Kidney epithelial cell (primary cell): ENCODE measurements at places on chromosomes 6 and 20. TPM values are rescaled to one million over a fixed set of nuclear protein-coding genes. Genes with fewer than 3 reads are reported as not detected.
A peak's percentile ranks its signal among the peaks of the same experiment; 100 is the strongest.

- DNase-seq, result no peak
Measured at GRCh38 chr6:118216751-118217150, 309.7 kb downstream of the SLC35F1 start.

DNA sequence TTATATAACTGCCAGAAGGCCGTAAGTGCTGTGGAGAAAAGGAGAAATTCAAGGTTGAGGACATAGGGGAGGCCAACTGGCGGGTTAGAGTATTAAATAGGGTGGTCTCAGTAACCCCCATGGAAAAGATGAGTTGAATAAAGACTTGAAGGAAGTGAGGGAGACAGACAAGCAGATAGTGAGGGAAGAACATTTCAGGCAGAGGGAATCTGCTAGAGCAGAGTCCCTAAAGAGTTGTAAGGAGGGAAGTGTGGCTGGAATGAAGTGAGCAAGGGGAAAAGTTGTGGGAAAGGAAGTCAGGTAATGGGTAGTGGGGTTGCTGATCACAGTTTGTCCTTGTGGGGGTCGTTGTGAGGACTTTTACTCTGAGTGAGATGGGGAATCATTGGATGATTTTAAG lies 1.4 kb downstream of the KIFC1 start:
- DNase-seq, result no peak

- peak; percentile 39 for DNase-seq
Measured at GRCh38 chr6:30154709-30155519, 6.1 kb downstream of the TRIM10 start.

DNA sequence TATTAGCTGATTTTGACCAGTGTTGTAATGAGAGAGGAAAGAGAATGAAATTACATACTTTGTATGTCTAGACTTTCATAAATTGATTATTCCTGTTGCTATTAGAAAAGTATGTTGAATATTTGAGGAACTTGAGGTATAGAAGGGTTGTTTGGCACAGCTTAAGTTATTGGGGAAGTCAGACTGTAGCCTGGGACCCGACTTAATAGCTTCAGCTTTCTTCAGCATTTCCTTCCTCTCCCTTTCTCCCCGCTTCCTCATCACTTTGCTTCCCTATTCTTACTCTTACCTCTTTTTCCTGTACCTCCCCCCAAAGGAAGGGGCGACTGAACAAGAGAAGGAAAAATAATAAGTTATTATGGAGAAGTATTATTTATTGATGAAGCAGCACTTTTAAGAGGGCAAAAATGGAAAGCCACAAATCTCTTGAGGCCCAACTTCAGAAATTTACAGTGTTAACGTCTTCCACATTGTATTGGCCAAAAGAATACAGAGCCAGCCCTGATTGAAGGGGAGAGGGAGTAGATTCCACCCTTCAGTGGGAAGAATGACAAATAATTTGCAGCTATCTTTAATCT lies 7.4 kb downstream of the SENP6 start:
- no peak for DNase-seq

DNA sequence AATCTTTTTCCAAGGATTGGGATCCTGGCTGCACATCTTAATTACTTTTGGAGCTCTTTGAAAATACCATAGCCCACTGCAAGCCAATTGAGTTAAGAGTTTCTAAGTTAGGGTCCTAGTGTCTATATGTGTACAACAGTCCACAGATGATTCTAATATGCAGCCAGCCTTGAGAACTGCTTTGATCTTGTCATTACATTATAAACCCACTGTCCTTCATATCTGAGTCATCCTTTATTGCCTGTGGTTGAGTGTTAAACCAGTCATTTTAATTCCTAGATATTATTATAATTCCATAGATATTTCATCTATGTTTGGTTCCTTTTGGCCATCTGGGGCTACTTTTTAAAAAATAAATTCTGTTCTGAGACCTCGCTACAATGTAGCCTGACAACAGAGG lies 24.1 kb downstream of the MCM8 start:
- DNase-seq, result no peak

DNA sequence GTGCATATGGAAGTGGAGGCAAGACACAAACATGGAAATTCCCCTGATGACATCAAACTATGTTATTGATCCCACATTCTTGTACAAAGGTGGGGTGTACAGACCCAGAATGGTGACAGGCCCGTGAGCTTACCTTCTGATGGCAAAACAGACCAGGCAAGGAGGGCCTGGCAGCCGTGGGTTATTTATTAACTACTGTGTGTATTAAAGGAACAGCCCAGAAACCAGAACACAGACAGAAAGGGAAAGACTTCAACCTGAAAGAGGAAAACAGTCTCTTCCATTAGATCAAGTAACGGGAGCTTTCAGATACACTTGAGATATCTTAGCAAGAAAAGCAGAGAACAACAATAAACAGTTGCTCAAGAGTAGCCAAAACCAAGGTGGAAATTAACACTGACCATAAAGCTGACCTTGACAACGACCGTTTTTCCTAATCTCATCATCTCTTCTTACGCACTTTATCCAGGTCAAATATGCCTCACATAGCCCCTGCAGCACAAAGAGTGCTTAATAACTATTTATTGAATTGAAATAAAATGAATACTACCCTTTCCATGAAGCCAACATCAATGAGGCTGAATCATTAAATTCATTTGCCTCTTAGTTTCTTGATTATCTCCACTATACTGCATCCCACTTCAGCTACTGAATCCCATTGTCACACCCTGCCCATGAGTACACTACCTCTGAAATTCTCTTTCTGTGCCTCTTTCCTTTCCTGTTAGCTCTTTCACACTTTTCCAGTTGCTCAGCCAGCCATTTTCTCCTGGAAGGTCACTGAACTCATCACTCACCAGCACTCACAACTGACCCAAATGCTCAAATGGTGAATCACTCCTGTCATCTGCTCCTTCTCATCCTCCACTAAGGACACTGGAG lies 67.4 kb downstream of the MOXD1 start:
- DNase-seq, result peak; percentile 80

DNA sequence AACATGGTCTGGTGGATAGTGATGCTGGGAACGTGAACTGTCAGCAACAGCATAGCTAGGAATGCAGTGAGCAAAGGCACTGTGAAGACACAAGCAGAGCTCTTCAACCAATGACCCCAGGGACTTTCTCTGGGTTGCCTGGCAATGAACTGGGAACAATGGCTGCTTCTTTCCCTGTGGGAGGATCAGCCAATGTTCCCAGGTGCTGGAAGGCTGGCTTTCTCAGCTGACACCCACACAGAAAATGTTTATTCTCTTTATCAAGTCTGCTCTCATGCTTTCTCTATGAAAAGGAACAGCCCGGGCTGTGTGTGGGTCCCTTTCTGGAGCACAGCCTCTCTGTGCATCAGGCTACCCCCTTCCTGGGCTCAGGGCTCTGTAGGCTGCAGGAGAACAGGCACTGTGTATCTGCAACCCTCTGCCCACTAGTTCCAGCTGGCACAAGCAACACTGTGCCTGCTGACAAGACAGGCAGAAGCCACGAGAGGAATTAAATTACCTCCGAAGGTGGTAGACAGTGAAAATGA lies 54.2 kb downstream of the HFE start:
- DNase-seq, result no peak

- no peak for DNase-seq
Measured at GRCh38 chr6:38284802-38285394, 354.8 kb downstream of the BTBD9 start.

GRCh38 chr6:107545763-107546162 lies 55.8 kb downstream of the SOBP start:
- no peak for DNase-seq

DNA sequence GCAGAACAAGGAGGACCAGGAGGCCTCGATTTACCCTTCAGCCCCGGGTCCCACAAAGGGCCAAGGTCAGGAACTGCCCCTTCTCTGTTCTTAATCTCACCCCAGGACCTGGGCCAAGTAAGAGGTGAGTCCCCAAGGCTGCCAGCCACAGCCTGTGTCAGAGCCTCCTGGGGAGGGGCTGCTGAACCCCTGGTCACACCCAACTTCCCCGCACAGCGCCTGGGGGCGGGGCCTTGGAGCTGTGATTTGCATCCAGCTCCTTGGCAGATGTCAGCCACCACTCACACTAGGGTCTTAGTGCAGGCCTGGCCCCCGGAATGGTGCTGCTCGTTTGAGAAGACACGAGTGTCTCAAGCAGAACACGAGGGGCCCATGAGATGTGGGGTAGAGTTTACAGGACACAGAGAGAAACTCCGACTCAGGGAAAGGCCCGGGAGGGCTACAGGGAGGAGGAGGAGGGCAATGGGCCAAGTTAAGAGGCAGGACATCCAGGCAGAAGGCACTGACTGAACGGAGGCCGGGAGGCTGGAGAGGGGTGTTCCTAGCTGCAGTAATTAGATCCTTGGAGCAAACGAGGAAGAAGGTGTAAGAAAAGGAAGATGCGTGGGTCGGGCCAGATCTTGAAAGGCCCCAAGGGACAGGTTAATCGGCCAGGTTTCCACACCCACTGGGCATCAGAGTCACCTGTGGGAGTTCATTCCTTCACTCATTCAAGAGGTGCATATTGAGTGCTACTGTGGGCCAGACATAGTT lies 26.9 kb downstream of the ZBP1 start:
- no peak for DNase-seq

DNA sequence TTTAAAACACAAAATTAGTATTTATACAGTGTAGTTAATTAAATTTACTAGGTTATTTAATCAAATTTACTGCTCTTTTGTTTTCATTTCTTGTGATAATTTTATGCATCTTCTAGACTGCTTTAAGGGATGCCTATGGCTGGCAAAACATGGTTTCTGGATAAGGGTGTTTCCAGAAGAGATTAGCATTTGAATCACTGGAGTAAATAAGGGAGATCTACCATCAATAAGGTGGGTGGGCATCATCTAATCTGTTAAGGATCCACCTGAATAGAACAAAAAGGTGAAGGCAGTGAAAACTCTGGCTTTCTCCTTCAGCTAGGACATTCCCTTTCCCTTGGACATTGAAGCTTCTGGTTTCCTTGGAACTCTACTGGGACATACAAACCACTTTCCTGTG lies 146.2 kb upstream of the LAMA2 start:
- DNase-seq, result no peak

GRCh38 chr20:4937407-4938319 lies 63.6 kb downstream of the SLC23A2 start:
- no peak for DNase-seq

DNA sequence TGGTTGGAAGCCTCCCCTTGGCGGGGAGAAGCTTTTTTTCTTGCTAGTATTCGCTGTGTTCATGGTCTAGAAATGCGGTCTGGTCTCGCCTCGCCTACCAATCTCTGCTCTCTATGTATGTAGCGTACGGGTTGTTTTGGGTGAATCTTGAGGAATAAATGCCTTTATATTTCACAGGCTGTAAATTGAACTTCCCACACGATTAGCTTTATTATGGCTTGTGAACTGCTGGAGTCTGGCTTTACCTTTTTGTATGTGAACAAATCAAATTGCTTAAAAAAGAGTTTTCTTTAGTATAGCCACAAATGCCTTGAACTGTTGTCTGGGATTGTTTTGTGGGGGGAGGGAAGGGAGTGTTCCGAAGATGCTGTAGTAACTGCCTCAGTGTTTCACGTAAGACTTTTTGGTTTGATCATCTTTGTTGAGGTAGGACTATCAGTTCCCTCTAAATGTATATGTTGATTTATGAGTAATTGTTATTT lies 2.2 kb downstream of the INSM1 start:
- DNase-seq, result no peak

DNA sequence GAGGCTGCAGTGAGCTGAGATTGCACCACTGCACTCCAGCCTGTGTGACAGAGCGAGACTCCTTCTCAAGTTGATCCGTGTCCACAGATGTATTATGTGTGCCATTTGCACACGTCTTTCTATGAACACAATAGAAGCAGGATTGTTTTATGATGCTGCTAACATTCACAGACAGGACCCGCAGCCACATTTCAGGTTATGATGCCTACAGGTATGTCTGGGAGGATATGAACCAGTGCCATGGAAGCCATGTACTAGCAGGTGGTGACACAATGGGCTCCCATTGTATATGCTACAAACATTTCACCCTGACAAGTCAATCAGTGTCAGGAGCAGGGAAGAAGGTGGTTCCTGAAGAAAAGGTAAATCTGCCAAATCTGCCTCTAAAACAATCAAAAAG lies 4.3 kb downstream of the TRAM2 start:
- no peak for DNase-seq

- no peak for DNase-seq
Measured at GRCh38 chr6:53458105-53458866, 86.6 kb downstream of the GCLC start.

GRCh38 chr6:12929678-12930077 lies 213.1 kb downstream of the PHACTR1 start:
- no peak for DNase-seq

GRCh38 chr6:169950558-169950957 lies 199.1 kb downstream of the ERMARD start:
- DNase-seq, result no peak

GRCh38 chr6:135180542-135181332 lies at the start of gene MYB:
MYB (plus strand) TSS chr6:135181308; CDS start chr6:135181514, 206 bp downstream.
- DNase-seq, result no peak

- no peak for DNase-seq
Measured at GRCh38 chr6:39063526-39063925, 14.9 kb downstream of the GLP1R start.

DNA sequence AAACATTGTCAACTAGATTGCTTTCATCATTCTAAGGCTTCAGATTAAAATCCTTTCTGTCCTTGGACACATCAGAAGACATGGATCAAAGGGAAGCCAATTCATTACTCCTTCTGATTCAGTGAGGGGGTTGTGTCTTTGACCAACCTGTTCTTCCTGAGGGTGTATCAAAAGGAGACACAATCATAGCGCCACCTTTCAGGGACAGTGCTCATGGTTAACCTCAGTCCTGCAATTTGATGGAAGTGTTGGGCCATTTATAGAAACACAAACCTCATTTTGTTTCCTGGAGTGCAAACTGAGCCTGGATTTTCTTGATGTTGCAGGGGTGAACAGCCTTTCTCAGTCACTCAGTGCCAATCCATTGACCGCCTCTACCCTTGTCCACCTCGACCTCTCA lies 163.9 kb upstream of the SCGN start:
- no peak for DNase-seq

GINS1 gene
- 6.6 and 7.7 TPM in 2 replicates for total RNA-seq

MRPS18B gene
- 56.4 and 78.9 TPM in 2 replicates for total RNA-seq

CTCFL gene
- 0.17 and 0.41 TPM in 2 replicates for total RNA-seq

TMEM200A gene
- total RNA-seq, result 17.1 and 20.0 TPM in 2 replicates

CCN5 gene
- total RNA-seq, result not detected in 2 replicates

TREML2 gene
- 0.38 and 0.75 TPM in 2 replicates for total RNA-seq

MTFR2 gene
- 1.6 and 4.6 TPM in 2 replicates for total RNA-seq

EPPIN gene
- total RNA-seq, result not detected in 2 replicates
